ENCODE measurements at places on chromosomes 6 and 20.
A peak's percentile ranks its signal among the peaks of the same experiment; 100 is the strongest.

GRCh38 chr6:46638650-46639049, 14.0 kb downstream of the CYP39A1 start:
- no peak for DNase-seq

DNA sequence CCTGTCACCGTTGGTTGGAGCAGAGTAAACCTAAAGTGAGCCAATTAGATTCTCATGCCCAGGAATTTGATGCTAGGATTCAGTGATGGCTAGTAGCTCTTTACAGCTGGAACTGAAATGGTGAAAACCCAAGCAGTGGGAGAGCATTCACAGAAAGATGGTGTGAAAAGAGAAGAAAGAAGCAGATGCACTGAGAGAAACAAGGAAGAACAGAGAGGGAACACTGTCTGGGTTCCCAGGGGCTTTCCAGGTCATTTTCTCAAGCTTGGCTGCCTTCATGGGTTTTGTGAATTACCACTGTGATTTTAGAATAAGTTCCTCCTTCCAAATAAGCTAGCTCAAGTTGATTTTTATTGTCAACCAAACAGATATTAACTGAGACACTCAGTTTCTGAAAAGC, 104.1 kb upstream of the AKIRIN2 start:
- no peak for DNase-seq

- DNase-seq = no peak
These were observed 161.2 kb upstream of the SUPT3H start for GRCh38 chr6:45538641-45539547.

DNA sequence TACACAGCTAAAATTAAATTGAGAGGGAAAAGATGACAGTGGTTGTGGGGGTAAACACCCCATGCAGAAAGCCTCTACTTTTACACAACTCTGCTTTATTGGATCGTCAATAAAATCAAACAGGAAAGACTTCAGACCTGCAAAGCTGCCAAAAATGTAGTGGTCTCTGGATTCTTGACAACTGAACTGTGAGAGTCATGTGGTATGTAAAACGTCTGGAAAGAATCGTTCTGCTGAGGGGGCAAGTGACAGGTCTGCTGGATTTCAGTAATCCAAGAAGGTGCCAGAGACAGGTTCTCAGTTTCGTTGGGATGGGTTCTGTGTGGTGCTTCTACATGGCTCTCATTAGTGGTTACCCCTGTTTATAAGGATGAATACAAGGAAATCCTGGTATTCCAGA, 63.3 kb downstream of the TSPYL4 start:
- DNase-seq = no peak

GRCh38 chr6:90286884-90287488, 9.7 kb downstream of the BACH2 start:
- peak; percentile 26 for DNase-seq

DNA sequence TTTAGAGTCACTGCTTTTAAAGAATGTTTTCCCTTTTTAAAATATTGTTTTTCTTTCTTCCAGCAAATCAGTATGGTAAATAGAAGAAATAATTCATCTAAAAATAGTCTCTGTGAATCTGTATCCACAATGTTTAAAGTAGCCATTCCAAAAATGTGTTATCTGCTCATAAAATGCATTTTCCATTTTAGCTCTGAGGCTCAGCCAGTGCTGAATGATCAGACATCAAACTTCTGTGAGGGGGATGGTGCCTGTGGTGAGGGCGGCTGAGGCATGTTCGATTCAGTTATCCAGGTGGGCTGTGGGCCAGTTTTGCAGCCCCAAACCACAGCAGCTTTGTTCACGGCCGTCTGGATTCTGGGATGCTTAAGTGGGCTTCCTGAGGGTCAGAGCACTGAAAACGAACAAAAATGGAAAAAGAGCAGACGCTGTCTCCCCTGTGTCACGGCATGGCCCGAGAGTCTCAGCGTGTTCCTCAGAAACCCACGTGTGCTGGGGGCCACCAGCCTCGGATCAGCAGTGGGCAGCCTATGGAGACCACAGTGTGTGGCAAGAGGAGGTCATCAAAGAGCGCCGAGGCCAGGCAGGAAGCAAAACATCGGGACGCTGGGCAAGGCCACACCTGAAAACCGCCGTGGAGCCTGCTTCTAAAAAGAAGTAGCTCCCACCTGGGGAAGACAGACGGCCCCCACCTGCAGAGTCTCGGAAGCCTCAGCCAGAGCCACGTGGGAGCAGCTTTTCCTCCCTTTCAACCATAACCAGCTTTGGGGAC, 134.9 kb upstream of the THBS2 start:
- DNase-seq = no peak

GRCh38 chr6:21791581-21791980, 198.0 kb downstream of the SOX4 start:
- DNase-seq = no peak

GRCh38 chr6:111231090-111231459, 143.8 kb downstream of the SLC16A10 start:
- no peak for DNase-seq
